ENCODE measurements at places on chromosomes 6 and 20. TPM values are rescaled to one million over a fixed set of nuclear protein-coding genes. Genes with fewer than 3 reads are reported as not detected.

The EDN1 gene
- 0.76 TPM for total RNA-seq

- ATAC-seq, result no peak
Measured at GRCh38 chr20:24241466-24241865, 228.0 kb upstream of the SYNDIG1 start.

- ATAC-seq, result no peak
Measured at GRCh38 chr20:49543071-49543857, 24.7 kb downstream of the PTGIS start.

GRCh38 chr6:153167907-153168306 lies 36.8 kb upstream of the RGS17 start:
- ATAC-seq, result no peak

DNA sequence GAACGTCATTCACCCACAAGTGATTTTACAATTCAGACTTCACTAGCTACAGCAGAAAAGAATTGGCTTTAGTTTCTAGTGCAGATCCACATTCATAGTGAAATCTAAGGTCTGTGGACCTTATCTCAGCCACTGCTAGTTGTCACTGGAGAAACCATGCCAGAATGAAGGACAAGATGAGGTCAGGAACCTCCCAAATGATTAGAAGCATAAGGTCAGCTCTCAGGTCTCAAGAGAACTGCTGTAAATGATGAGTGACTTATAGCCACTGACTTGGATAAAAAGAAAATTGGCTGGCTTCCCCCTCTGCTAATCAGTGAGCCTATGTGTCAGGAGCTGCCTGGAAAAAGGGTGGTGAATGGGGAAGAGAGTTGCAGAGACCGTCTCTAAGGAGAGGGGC lies 265.3 kb upstream of the BMP2 start:
- ATAC-seq, result no peak

GRCh38 chr6:121549736-121550135 lies 114.3 kb downstream of the GJA1 start:
- ATAC-seq, result peak; percentile 99

GRCh38 chr6:45364466-45364865 lies 13.3 kb downstream of the SUPT3H start:
- no peak for ATAC-seq
